ENCODE measurements at places on chromosomes 12 and 14.

DNA sequence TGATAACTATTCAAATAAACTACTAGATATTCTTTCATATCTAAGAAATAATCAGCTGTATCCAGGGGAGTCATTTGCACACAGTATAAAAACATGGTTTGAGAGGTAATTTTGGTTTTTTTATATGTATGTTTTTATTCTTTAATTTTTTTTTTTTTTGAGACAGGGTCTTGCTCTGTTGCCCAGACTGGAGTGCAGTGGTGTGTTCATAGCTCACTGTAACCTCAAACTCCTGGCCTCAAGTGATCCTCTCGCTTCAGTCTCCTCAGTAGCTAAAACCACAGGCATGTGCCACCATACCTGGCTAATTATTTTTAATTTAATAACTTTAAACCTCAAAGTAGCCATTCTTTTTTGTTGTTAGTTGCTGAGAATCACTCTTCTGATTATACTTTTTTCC is 1.8 kb downstream of the PRORP start:
- no peak for DNase-seq

DNA sequence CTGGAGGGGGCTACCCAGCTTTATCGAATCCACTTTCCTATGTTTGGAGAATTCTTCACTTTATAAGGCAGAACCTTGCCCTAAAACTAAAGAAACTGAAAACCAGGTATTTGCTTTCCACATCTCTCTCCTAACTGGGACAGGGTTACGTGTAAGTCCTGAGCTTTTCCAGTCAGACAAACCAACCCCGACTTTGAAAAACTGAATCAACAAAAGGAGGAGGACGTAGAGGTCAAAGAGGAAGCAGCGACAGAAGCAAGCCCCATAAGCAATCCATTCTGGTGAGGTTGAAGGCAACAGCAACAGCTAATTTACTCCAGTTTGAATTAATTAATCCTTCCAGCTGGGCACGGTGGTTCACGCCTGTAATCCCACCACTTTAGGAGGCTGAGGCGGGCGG is 47.2 kb downstream of the LRP6 start:
- DNase-seq: no peak

DNA sequence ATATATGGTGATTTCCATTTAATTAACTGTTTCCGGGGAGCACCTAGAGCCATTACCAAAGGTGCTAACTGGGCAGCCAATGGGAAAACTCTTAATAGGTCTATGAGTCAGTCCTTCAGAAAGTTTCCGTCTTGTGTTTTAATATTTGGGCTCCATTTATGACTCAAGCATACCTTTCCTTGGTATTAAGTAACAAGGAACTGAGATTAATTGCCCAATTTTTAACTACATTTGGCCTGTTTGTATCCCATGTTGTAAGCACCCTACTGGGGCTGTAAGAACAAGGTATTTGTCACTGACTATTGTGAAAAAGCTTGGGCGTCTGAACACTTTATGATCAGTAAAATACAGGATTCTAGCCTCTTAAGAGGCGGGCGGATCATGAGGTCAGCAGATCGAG is 62.8 kb upstream of the FOXN3 start:
- DNase-seq: no peak

DNA sequence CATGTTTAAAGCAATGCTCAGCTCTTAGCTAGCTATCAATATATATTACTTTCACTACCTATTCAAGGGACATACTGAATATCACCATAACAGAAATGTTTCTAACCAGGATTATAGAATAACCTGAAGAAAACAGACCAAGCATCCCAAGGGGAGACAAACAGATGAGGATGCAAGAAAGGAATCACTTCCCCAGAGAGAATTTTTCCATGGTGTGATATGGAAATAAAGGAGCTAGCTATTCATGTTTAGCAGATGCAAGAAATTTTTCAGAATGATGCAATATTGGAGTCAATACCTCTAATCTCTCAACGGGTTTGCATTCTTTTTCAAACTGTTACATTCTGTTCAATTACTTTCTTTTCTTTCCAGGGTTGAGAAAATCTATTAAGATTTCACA is 538.9 kb upstream of the FLRT2 start:
- DNase-seq: no peak

DNA sequence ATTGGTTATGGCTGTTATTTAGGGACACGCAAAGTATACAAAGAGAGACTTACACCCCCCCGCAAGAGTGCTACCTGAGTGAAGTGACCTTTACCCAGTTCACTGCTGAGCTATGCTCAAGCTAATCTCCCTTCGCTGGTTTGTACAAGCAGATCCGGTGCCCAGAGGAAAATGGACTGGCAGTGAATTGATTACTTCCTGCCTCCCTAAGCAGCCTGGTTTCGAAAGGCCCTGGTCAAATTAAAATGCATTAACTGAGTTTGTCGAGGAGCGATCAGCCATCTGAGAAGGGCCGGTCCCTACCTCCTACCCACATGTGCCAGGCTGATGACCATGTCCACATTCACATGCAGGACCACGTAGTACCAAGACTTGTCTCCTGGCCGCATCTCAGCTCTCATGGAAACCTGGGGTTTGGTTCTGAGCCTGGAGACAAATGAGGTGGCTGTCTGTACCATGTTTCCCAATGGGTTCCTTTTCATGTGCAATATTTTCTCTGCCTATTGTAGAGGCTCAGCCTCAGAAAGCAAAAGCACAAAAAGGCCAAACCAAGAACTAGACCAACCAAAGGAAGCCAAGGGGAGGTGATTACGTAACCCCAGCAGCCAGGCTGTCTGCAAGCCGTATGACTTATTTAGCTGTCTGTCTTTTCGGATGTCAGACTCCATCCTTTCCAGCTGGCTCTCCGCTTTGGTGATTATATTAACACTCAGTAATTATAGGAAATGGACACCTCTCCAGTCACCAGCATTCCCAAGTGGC is 284.7 kb upstream of the PWP1 start:
- DNase-seq: peak; percentile 13

GRCh38 chr14:34103176-34103575 is 152.3 kb upstream of the EGLN3 start:
- DNase-seq: no peak

DNA sequence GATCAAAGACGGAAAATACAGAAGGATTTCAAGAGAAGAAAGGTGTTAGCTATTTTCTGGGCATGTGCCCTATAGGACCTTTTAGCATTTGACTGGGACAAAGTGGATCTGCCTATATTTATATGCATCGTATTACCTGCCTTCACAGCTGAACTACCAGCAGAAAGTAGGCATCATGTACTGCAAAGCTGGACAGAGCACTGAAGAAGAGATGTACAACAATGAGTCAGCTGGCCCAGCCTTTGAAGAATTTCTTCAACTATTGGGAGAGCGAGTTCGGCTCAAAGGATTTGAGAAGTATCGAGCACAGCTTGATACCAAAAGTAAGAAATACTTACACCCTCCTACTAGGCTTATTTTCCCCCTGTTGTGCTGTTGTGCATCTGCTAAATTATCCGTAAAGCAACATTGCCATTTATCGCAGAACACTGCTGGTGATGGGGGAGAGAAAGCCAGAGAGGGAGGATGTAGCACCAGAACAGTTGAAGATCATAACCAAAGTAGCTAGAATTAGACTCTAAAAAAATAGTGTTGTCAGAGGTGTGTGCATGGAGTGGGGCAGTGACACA is 282.0 kb upstream of the RGS6 start:
- DNase-seq: no peak

GRCh38 chr14:54908190-54908589 is 5.6 kb upstream of the GCH1 start:
- no peak for DNase-seq

- no peak for DNase-seq
These were observed 525.2 kb downstream of the GLT1D1 start for GRCh38 chr12:129378496-129378895.

- no peak for DNase-seq
These were observed 91.5 kb downstream of the UNC79 start for GRCh38 chr14:93522221-93522620.

DNA sequence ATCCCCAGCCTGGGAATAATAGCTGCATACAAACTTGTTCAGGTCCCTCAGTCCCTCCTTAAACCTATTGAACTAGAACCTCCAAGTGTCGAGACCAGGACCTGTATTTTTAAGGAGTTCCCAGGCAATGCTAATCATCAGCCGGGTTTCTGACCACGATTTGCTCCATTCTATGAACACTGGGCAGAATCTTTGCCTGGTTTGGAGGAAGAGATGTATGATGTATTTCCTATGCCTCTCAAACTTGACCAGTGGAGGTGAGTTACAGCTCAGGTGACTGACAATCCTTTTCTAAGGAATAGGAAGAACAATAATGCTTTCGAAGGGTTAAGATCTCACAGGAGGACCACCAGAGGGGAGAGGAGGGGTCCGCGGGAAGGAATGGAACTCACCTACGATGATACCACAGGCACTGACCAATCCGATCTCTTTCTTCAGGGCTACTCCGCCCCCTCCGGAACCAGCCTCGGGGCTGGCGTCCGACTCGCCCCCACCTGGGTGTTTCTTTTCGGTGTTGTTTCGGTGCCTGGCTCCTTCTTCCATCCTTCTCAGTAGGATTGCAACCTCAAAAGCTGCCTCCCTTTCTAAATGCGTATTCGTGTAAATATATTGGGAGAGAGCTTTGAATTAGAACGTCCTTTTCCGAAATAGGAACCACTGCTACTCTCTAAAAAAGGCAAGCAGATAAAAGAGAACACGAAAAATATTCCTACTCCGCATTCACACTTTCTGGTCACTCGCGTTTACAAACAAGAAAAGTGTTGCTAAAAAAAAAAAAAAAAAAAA is 895 bp downstream of the SLC7A8 start:
- DNase-seq: peak; percentile 95

DNA sequence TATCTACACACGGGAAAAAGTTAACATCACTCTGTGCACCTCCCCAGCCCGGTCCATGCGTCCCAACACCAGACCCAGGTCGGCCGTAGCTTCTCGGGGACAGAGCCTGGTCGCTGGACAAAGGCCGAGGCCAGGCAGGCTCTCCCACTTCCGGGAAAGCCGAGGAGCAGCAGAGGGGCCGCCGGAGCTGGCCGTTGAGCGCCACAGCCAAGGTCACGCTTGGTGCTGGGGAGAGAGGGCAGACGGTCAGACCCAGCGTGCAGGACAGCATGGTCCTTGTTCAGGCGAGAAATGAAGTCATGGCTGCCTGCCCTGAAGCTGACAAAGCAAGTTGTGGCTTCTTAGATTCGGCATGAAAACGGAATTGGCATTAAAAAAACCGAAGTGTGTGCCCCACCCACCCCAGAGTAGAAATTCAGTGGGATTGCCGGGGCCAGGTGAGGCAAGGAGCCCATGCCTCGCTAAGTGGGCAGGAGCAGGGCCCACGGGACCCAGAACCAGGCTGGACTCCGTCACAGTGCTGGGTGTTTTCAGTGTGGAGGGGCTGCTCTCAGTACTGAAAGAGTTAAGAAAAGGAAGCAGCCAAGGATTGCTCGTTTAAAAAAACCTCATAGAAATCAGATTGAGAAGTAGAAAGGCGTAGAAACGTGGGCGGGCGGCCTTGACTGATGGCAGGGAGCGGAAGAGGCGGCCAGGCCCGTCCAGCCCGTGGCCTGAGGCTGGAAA is 4.3 kb downstream of the ARL6IP4 start:
- DNase-seq: peak; percentile 34

GRCh38 chr12:71556448-71556847 is 107.2 kb downstream of the ZFC3H1 start:
- DNase-seq: no peak

- no peak for DNase-seq
These were observed 12.9 kb downstream of the NYNRIN start for GRCh38 chr14:24411443-24412389.

- no peak for DNase-seq
These were observed 60.9 kb downstream of the NUBPL start for GRCh38 chr14:31622060-31622459.

DNA sequence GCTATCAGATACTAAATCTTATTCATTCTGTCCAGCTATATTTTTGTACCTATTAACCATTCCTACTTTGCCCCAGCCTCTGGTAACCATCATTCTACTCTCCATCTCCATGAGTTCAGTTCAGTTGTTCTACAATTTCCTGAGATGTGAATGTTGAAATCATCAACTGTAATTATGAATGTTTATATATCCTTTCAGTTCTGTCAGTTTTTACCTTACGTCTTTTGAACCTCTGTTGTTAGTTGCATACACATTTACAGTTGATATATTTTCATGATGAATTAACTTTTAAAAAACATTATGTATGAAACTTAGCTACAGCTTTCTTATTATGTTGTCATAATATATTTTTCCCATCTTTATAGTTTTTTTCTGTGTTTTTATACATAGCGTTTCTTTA is 102.1 kb downstream of the ARID2 start:
- DNase-seq: no peak

- DNase-seq: no peak
These were observed 65.2 kb upstream of the PDZRN4 start for GRCh38 chr12:41122894-41123293.

DNA sequence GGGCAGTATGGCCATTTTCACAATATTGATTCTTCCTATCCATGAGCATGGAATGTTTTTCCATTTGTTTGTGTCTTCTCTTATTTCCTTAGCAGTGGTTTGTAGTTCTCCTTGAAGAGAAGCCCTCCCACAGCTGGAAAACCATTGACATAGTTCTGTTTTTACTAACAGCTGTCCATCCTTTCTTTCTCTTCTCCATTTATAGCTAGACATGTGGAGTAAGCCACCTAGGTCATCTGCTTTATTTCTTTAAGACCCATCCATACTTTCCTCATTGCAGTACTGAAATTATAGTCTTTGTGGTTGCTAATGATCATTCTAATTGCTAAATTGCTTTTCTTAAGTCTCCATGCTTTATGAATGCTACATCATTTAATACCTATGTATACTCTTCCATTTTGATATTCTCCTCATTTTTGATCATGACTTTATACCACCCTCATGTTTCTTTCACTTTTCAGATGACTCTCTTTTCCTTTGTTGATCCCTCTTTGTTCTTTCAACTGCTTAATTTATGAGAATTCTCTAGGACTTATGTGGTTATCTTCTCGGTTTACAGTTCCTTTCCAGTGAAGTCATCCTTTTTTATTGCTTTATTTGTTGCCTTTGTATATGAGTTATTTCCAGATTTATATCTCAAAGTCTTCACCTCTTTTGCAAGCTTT is 114.2 kb downstream of the PCNX1 start:
- no peak for DNase-seq

DNA sequence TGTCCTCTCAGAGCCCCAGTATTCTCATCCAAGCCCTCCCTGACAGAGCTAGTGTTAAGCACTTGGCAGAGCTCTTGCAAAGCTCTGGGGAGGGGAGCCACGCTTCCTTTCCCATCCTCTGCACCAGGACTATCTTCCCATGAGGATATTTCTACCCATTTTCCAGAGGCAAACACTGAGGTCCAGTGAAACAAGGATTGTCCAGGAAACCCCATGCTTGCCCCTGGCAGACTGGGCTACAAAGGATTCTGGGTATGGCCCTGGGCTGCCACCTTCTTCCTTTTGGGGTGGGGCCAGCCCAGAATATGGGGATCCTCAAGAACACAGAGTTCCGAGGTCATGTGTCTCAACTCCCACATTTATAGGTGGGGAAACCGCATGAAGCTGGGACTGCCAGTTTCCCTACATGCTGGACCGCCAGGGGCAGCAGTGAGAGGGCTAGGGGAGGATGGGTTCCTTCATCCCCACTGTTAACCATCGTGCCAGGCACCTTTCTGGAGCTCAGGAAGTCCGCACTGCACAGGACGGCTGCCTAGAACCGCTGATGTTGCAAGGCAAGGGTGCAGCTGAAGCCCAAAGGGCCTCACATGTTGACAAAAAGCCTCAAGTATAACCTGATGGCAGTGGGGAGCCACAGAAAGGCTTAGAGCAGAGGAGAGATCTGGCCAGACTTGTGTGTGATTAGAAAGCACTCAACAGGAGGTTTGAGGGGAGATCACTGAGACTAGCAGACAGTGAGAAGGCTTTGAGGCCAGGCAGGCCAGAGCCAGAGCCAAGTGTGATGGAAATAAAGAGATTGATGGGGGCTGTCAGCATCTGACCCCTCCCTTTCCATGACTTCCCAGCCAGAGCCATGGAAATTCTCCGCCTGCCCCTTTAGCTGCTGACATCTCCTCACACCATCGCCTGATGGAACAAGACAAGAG is 5.5 kb upstream of the CCDC85C start:
- DNase-seq: no peak
